ENCODE measurements at places on chromosomes 7 and 10.

DNA sequence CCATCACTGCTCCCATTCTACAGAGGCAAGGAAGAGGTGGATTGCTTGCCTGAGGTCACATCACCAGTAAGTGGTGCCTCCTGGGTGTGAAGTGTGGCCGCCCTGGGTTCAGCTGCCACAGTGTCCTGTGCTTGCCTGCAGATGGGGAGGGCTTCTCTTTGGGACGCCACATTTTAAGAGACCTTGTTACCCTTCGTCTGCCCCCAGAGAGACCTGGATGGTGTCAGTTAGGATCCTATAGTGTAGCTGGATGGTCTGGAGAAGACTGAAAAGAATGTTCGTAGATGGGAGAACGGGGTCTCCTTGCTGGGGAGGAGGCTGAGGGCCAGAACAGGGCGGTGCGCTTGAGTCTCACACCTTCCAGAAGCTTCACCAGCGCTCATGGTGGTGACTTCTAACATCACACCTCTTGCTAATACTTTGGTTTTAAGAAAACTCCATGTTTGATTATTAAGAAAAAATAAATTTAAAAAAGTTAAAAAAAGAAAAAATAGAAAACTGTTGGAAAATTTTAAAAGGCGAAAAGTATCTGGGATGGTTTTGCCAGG, 2.3 kb downstream of the DOCK1 start:
- no peak for DNase-seq

GRCh38 chr7:2717293-2718261, 29.6 kb downstream of the AMZ1 start:
- DNase-seq = no peak

- no peak for DNase-seq
These were observed 842 bp upstream of the JAKMIP3 start for GRCh38 chr10:132064771-132065437.

- DNase-seq = no peak
These were observed 3.4 kb downstream of the DNMBP start for GRCh38 chr10:100006243-100006886.

- DNase-seq = no peak
These were observed 32.2 kb downstream of the DNAJB12 start for GRCh38 chr10:72322280-72323058.

GRCh38 chr10:69751214-69751613, 50.5 kb upstream of the COL13A1 start:
- no peak for DNase-seq

DNA sequence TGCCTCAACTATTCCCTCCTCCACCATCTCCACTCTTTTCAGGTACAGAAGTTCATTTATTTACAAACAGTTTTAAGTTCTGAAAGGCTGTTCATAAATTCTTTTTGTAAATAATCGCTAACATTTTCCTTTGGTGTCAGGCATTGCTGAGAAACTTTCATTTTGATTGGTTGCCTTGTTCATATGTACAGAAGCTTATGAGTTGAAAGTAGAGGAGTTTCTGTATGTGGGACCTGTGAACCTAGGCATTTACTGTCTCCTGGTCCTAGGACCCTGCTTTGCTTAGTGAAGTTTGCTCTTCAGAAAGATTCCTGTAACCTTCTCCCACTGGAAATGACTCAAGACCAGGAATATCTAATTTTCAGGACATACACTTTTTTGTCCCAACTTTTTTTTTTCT, 30.4 kb downstream of the CCSER2 start:
- no peak for DNase-seq

DNA sequence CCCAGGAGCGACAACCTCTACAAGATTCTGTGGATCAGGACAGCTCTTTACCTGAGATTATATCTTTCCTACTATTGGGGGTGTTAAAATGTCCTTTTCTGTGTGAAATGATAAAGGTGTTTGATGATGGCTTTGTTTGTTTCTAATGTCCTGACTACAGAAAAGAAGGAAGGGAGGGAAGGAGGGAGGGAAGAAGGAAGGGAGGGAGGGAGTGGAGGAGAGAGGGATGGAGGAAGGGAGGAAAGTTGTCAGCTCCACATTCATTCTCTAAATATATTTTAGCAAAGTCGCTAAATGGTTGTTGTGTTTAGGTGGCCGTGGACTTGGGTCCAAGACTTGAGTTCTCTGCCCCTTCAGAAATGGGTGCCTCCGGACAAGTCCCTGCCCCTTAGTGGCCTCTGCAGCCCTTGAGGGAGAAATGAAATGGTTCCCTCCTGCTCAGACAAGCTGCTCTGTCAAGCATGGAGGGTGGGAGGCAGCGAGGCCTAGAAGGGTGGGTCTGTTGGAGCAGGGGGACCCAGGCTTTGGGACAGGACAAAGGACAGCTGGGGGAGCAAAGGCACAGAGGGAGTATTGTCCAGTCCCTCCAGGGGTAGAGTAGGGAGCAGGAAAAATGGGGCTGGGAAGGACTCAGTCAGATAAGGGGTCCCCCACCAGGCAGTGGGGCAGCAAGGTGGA, 4.4 kb downstream of the RGS10 start:
- DNase-seq = no peak

- no peak for DNase-seq
These were observed 6.3 kb downstream of the RAPGEF5 start for GRCh38 chr7:22350466-22351328.

DNA sequence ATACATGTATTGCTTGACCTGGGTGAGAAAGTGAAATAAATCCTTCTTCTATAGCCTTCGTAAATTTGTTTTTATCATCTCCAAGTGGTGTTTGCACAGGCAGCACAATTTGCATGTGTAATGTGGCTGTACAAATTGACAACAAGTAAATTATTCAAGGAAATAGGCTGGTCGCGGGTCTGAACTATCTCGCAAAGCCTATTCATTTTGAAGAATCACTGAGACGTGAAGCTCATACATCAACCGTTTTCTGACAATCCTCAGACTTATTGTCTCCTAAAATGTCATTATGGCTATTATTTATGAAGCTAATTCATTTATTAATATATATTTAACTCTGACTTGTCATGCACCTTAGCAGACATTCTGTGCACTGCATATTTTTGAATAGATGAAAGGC, 16.2 kb upstream of the FAM204A start:
- no peak for DNase-seq

DNA sequence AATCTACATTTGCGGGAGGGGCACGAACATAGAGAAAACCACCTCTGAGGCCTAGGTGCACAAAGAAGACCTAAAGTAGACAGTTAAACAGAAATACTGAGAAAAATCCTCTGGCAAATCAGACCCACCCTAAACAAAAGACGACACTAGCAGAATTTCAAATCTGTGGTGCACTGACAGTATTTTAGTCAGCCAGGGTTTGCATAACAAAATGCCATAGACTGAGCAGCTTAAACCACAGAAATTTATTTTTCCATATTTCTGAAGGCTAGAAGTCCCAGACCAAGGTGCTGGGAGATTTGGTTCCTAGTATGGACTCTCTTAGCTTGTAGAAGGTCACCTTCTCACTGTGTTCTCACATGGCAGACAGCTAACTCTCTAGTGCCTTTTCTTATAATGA, 26.3 kb downstream of the IPMK start:
- DNase-seq = no peak

DNA sequence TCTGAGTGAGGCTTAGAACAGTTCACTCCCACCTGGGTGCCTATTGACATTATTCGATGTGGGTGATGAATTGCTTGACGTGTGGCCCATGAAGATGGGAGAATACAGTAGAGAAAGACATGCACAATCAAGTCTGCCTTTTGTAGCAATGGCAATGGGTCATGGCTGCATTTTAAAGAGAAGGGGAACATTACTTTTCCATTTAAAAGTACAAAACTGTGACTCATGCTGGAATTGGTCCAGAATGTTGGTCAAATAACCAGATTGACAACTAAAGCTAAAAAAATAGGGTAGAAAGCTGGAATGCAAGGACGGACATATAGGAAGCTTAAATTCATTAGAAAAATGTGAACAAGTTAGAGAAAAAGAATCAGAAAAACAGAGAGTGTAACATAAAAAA, 104.1 kb upstream of the SLC25A13 start:
- DNase-seq = no peak

GRCh38 chr10:80461208-80462183, 7.4 kb downstream of the TSPAN14 start:
- peak; percentile 29 for DNase-seq

- no peak for DNase-seq
These were observed 91.5 kb downstream of the DIP2C start for GRCh38 chr10:597976-598375.

- DNase-seq = no peak
These were observed 28.2 kb upstream of the GOLGA7B start for GRCh38 chr10:97821308-97822038.

- DNase-seq = no peak
These were observed 89.2 kb downstream of the RNLS start for GRCh38 chr10:88493691-88494483.

DNA sequence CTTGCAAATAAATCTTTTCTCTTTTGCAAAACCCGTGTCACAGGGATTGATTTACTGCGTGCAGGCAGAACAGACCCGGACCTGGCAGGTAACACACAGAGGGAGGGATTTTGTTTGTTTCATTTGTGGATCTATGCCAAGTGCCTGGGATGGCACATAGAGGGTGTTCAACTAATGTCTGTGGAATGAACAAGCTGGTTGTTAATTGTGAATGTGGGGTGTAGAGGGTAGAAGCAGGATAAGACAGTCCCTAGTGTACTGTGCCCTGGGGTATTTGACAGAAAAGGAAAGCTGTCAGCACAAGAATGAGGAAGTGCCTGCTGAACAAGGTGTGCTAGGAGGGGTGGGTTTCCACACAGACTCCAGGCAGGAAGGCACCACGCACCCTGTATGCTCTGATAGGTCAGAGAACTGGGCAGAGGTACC, 331.8 kb downstream of the CALN1 start:
- no peak for DNase-seq

- DNase-seq = no peak
These were observed 77.1 kb downstream of the INPP5A start for GRCh38 chr10:132614431-132615340.

DNA sequence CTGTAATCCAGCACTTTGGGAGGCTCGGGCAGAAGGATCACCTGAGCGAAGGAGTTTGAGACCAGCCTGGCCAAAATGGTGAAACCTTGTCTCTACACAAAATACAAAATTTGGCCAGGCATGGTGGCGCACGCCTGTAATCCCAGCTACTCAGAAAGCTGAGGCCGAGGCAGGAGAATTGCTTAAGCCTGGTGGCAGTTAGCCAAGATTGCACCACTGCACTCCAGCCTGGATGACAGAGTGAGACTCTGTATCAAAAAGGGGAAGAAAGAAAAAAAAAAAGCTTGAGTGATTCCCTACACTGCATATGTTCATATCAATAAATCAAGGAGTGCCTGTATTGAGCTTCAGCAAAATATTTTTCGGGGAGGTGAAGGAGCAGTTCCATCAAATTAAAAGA, 45.8 kb upstream of the SRRM3 start:
- DNase-seq = peak; percentile 33

GRCh38 chr10:71621231-71622153, 98.1 kb downstream of the C10orf105 start:
- DNase-seq = peak; percentile 95

DNA sequence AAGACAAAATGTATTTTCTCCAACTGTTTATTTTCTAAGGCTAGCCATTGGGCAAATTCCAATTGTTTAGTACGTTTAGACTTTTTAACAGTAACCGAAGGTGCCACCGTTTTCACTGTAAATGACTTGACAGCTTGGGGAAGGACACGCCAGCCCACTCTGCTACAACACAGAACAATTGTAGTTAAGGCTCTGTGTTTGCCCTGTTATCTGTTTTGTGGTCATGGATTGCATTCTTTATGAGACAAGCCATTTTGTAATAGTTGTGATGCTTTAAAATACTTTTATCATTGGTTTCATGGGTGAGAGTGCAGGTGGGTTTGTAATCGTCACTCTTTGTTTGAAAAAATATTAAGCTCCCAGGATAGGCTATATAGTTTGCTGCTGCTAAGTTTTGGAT, 6.6 kb upstream of the PITRM1 start:
- DNase-seq = no peak

DNA sequence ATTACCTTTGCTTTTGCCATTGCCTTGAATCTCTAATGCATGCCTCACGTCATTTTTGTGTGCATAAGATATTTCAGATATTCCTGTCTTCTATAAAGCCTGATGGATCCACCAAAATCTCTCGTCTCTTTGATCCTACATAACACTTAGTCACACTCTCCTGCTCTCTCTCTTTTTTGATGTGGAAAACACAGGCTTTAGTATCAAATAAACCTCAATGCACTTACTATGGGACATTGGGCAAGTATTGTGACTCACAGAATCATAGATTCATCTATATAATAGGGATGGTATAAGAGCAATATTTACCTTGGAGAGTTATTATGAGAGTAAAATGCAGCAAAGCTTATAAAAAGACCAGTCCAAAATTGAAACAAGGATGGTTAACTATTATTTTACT, 39.1 kb downstream of the DKK1 start:
- DNase-seq = no peak

DNA sequence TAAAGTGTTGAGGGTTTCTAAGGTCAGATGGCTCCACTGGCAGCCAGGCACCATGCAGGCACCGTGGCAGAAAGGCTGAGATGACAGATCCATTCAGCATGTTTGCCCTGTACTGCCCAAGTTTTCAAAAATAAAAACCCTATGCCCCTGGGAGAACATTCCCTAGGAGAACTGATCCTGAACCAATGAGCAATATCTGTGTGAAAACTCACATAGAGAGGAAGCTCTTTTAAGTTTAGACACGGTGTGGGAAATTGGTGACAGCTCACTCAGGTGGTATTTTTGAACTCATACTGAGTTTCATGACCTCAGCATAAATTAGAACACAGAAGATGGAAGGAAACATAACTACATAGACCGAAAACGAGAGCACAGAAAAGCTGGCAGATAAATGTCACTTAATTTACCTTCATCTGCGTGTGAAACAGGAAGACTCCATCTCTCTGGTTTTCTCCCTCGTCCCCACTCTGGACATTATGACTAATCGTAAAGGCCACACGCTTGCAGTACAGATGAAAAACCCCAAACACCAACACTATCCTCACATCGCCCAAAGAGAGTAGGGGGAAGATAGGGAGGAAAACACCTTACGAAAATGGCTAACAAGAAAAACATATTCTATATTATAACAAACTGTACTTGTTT, 127.8 kb downstream of the ICA1 start:
- peak; percentile 23 for DNase-seq

DNA sequence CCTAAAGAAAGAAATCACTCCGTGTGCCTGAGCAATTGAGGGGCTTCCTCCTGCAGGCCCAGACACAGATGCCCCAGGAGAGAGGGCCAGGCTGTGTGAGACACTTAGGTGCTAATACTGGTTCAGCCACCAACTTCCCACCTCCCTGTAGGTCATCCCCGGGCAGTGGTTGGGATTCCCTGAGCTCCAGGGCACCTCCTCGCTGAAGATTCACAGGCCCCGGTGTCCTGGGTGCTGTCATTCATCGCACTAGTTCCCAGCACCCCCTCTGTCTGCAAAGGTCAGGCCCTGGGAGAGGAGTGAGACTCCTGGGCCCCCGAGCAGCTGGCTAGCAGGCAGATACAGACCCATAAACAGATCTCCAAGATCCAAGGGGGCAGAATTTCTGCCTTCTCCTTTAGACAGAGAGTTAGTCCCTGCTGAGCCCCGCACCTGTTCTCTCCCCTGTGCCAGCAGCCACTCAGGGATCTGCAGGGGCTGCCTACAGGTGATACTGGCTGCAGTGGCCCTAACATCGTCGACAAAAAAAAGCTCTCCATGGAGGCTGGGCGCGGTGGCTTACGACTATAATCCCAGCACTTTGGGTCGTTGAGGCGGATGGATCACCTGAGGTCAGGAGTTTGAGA, 38.2 kb upstream of the GTF2I start:
- no peak for DNase-seq
